T-helper 17 cell (primary cell): ENCODE measurements at places on chromosomes 5 and 9.

- peaks cover 15% of the 10 kb centered on the region for H3K4me1 ChIP-seq
- DNase-seq = no peak
- no peaks in the 10 kb centered on the region for H3K27me3 ChIP-seq
- no peaks in the 10 kb centered on the region for H3K36me3 ChIP-seq
- H3K27ac ChIP-seq = peak overlapping the region; percentile 97
Measured at GRCh38 chr5:74766418-74766848, 484 bp downstream of the GFM2 start.

DNA sequence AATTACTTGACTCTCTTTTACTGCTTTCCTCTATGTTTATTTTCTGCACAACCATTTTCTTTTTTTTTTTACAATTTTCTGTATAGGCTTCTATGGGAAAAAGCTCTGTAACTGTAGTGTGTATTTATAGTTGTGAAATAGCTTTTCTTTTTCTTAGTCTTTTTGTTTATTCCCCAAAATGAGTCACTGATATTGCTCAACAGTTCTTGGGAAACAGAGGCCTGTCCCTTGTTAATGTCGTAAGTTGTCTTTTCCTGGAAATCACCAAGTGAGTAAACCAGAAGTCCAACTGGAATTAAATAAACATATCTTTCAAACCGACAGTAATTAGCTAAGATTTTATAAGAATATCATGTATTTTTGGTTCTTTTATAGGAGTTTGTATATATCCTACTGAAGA, 325.1 kb upstream of the PRR16 start:
- no peak overlapping the region for H3K27ac ChIP-seq
- H3K36me3 ChIP-seq = no peaks in the 10 kb centered on the region
- H3K4me1 ChIP-seq = no peaks in the 10 kb centered on the region
- H3K27me3 ChIP-seq = no peaks in the 10 kb centered on the region
- no peak for DNase-seq
- H3K4me3 ChIP-seq = no peak overlapping the region

DNA sequence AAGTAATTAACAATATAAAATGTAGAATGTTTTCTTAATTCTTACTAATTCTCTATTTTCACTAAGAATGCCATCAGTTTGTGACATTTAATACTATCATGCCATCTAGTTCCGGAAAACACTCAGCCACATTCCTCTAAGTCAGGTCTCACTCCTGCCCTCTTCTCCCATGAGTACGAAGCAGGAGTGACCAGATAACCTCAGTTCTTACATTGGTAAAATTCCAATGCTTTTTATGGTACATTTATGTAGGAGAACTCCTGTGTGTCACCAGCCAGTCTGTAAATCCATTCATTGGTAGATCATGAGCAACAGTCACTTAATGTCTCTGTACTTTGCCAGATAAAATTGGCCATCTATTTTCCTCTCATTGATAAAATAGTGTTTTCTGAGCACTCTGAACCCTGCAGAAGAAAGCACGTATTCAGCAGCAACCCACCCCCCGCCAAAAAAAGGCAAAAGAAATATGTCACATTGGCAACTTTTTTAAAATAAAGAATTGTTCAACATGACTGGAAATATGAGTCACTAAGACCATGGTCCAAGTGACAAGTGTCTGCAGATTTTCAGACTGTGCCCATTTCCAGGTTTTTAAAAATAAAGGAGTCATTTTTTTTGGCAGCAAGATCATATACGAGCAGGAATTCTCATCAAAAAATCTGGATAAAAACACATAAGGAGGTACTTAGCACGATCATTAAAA, 11.8 kb downstream of the GLIS3 start:
- no peak overlapping the region for H3K4me3 ChIP-seq
- no peak for DNase-seq
- no peaks in the 10 kb centered on the region for H3K4me1 ChIP-seq
- peaks cover 49% of the 10 kb centered on the region for H3K27me3 ChIP-seq
- peaks cover 4% of the 10 kb centered on the region for H3K36me3 ChIP-seq

DNA sequence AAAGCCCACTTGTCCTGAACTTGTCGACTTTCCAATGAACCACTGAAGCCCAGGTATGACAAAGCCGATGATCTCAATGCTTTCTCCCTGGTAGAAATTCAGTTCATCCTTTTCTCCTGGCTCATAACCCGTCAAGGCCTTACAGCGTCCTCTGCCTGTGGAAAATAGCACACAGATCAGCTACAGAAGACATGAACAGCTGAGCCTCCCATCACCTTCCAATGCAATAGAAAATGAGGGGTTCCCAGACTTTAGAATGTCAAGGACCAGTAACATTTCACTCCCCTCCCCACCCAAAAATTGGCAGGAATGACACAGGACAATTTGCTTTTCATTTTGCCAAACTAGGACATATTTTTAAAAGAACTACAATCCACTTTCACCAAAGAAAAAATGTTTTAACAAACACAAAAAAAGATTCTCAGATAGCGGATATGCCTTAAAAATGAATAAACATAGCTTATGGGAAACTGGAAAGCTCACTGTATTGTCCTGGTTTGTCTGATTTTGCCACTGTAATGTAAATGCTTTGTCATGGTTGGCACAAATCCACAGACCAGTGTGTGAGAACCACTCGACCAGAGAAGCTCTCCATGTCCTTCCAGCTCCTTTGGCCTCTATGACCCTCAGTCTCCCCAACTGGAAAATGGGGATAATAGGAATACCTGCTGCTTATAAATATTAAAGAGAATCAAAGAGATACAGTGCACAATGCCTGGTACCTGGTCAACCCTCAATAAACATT, 24.4 kb downstream of the SH3TC2 start:
- peaks cover 29% of the 10 kb centered on the region for H3K27me3 ChIP-seq
- H3K36me3 ChIP-seq = no peaks in the 10 kb centered on the region
- no peak overlapping the region for H3K27ac ChIP-seq
- no peak for DNase-seq
- no peak overlapping the region for H3K4me3 ChIP-seq

DNA sequence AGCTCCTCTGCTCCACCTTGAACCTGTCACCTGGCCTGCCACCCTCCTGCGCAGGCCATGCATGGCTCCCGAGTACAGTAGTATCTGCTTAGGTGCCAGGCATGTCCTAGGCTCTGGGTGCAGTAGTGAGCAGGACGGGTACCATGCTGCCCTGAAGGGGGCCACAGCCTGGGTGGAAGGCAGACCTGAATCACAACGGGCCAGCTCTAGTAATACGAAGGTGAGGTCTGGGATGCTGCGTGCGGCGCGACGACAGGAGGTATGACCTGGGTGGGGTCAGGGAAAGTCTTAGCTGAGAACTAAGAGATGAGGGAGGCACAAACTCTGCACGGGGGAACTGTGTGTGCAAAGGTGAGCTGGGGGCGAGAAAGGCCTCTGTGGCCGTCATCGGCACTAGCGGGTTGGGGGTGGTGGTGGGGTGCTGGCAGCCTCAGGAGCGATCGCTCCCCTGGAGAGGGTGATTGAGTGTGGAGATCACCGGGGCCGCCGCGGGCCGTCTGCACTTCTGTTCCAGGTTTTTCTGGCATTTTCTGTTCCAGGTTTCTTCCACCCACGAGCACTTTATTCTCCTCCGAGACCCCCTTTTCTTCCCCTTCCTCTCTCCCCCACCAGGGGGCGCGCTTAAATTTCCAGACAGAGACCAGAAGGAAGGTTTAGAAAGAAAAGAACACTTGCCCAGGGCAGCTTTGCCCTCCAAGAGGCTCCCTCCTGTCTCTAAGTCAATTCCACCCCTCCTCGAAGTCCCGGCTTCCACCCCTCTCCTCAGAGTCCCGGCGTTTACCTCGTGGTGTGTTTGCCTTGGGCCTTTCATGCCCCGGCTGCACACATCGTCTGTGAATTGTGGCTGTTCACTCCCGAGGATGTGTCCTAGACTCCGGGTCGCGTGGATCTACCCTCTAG, 15.1 kb downstream of the PDLIM4 start:
- peaks cover 38% of the 10 kb centered on the region for H3K27me3 ChIP-seq
- peak overlapping the region; percentile 69 for H3K4me3 ChIP-seq
- peak; percentile 38 for DNase-seq
- H3K36me3 ChIP-seq = no peaks in the 10 kb centered on the region

DNA sequence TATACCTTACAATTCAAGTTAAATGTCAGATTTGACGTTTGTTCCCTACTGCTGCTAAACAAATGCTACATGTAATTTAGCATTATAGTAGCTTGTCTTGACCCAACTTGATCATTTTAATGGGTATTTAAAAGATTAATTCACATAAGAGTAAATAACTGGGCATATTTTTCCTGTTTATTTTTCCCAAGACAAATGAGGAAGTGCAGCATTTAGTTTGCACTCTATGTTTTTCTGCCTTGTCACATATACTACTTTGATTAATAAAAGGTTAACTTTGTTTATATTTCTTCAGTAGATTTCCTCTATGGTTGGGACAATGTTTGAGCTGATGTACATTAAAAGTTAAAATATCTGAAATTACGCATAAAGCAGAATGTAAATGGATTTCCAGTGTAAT, 641.8 kb downstream of the PRR16 start:
- no peaks in the 10 kb centered on the region for H3K36me3 ChIP-seq
- H3K27me3 ChIP-seq = no peaks in the 10 kb centered on the region
- DNase-seq = no peak
- H3K4me3 ChIP-seq = no peak overlapping the region
